Stimulated activated CD8-positive, alpha-beta memory T cell treated with anti-CD3 and anti-CD28 coated beads, Interleukin-2, amount 100 ng/mL, for 1 hour (primary cell): ENCODE measurements at places on chromosomes 13 and 19.

- no peak for DNase-seq
These were observed 696 bp upstream of the ERFL start for GRCh38 chr19:41928754-41929535.

- DNase-seq, result no peak
These were observed 66.7 kb downstream of the FRY start for GRCh38 chr13:32098272-32098671.

DNA sequence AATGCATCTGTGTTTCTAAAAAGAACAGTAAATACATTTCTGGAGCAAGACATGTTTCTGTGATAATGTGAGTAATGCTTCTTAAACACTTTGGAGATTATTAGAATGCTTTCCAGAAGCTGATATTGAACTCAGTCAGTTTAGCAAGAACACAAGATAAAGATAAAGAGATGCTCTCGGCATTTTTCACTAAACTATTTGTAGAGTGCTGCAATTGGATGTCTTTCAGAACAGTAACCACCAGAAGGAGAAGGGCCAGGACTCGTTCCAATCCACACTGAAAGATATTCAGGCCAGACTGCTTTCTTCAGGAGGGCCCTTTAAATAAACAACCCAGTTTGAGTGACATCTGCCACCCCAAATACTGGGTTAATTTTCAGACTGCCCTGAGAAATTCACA, 456.0 kb downstream of the TBC1D4 start:
- no peak for DNase-seq

DNA sequence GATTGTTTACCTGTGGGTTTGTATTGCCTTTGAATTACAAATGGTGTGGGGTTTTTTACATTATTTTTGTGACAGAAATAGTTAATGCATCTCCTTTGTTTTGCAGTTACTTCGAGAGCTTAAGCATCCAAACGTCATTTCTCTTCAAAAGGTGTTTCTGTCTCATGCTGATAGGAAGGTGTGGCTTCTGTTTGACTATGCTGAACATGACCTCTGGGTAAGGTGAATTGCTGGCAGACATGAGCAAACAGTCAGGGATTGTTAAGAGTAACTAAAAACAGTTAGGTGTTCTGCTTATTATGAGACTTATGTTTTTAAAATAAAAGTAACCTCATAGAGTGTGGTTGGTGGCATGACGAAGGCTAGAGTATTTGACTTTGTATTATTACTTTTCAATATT, 95.0 kb downstream of the CDK8 start:
- DNase-seq, result no peak

DNA sequence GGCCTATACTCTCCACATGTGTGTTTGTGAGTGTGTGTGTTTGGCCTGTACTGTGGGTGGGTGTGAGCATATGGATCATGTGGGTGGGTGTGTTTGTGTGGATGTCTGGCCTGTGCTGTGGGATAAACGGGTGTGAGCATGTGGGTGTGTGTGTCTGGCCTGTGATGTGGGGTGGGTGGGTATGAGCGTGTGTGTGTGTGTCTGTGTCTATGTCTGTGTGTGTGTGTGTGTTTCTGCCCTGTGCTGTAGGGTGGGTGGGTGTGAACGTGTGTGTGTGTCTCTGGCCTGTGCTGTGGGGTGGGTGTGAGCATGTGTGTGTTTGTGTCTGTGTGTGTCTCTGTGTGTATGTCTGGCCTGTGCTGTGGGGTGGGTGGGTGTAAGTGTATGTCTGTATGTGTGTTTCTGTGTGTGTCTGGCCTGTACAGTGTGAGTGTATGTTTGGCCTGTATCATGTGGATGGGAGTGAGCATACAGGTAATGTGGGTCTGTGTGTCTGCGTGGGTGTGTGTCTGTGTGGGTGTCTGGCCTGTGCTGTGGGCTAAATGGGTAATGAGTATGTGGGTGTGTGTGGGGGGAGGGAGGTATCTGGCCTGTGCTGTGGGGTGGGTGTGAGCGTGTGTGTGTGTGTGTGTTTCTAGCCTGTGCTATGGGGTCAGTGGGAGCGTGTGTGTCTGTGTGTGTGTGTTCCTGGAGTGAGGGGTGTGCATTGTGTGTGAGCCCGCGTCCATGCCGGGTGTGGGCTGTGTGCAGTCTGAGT, 20.8 kb upstream of the KCTD15 start:
- DNase-seq, result no peak

DNA sequence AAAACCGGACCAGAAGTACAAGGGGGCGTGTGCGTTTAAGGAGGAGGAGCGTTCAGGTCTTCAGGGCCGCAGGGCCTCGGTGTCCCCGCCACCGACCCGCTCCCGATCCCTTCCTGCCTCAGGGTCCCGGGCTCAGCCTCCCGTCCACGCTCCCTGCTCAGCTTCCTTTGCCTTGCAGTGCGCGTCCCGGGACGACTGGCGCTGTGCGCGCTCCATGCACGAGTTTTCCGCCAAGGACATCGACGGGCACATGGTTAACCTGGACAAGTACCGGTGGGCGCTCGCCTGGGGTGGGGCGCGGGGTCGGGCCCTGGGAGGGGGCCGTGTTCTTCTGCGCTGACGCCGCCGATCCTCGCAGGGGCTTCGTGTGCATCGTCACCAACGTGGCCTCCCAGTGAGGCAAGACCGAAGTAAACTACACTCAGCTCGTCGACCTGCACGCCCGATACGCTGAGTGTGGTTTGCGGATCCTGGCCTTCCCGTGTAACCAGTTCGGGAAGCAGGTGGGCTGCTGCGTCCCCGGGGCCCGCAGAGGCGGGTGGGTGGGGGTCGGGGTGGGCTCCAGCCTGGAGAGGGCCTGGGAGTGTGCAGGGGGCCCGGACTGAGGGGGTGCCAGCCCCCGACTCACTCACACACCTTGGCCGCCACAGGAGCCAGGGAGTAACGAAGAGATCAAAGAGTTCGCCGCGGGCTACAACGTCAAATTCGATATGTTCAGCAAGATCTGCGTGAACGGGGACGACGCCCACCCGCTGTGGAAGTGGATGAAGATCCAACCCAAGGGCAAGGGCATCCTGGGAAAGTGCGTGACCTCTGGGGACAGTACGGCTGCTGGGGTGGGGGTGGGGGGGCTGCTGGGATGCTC, 1.4 kb downstream of the GPX4 start:
- no peak for DNase-seq

DNA sequence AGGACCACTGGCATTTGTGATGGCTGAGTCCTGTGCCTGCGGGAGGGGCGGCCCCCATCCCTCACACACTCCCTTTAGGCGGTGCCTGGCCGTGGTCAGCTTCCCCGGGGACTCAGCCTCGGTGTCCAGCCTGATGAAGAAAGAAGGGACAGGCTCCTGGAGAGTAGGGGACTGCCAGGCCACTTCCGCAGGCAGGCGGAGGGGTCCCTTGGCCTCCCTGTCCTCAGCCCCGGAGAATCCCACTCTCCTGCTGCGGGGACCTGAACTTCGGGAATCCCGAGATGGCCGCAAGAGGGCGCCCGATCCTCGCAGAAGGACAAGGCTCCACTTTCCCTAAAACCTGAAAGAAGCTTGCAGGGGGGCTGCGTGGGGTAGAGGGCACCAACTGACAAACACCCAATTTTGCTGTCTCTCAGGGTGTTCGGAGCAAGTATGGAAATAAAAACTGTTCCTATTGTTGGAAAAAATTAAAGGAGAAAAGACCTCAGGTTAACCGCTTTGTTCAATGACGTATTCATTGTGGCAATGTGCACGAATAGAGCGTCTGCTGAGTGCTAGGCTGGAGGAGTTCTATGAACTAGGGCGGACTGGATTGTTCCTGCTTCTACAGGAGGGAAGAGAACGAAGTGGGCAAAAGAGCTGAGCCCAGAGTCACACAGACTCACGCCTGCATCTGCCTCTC, 297.3 kb downstream of the ZNF536 start:
- peak; percentile 19 for DNase-seq

DNA sequence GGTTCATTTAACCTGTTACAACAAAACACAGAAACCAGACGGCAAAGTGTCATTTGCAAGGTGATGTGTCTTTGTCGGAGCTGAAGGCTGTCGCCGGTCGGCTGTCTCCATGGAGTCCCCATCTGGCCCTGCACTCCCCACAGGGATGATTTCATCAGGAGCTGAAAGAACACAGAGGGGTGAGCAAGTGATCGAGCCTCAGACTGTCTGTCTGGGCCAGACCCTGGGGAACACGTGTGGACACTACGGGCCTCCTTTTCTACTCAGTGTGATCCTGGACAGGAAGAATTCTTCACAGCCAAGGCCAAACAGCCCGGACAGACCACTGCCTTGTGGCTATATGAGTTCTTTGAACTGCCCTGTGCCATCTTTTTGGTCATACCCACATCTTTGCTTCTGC, 85.1 kb downstream of the RNASEH2B start:
- no peak for DNase-seq

GRCh38 chr19:19531951-19532805, 3.5 kb downstream of the YJEFN3 start:
- peak; percentile 77 for DNase-seq

GRCh38 chr13:29999492-30000369, 149.3 kb upstream of the UBL3 start:
- DNase-seq, result no peak

DNA sequence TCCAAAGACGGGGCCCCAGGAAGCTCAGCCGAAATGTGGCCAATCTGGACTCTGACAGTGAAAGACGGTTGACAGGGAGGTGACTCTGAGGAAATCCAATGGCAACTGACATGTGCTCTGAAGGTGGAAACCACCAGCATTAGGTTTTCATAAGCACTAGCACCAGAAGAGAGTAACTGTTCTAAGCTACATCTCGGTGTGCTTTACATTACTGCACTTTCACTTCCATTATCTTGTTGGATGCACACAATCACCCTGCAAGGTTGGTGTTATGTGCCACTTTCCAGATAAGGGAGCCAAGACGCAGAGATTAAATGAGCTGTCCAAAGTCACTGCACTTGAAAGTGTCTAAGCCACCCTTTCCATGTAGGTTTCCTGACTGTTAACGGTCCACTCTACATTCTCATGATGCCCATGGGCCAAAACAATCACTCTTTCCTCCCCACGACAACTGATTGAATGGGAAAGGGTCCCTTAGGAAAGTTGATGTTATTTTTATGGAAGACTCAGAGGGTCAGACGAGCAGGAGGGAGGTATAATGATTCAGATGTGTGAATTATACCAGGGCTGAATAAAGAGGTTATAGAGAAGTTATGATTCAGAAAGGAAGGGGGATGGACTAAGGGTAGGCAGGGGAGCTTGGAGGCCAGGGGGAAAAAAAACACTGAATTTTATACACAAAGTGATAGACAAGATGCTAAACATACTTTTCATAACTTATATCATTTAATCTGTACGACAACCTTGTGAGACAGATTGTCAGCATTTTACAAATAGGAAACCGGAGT, 52.8 kb downstream of the RUBCNL start:
- DNase-seq, result no peak

DNA sequence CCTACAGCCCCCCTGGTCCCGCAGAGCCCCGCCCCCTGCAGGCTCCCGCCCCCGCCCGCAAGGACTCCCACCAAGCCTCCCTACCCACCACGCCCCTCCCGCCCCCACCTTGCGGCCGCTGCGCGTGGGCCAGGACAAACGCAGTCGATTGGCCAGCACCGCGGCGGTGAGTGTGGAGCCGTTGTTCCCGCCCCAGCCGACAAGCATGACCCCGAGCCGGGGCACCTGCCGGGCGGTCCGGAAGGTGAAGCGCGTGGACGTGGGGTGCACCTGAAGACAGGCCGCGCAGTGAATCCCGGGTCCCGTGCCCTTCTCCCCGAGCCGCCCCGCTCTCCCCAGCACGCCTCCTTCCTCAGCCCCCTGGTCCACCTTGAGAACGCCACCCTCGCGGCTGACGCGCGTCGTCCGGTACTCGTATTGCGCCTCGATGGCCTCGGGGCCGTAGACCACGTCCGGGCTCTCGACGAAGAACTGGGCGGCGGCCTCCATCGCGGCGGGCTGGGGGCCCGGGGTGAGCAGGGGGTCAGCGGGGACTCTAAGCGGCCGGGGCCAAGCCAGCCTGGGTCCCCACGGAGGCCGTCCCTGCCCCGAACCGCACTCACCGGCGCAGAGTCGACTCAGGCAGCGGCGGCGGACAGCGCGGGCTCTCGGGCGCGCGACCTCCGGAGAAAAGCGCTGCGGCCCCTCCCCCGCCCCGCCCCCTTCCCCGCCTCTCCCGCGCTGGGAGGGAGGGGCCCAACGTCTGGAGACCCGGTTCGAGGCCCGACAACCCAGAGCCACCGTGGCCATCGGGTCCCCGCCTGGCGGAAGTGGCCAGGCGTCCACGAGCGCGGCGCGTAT, at the start of gene ISYNA1:
Gene ISYNA1, minus strand, starts transcription at position 643 of the 840 bp plus-strand sequence. Its CDS starts 154 bp downstream, at position 489.
- DNase-seq, result no peak

DNA sequence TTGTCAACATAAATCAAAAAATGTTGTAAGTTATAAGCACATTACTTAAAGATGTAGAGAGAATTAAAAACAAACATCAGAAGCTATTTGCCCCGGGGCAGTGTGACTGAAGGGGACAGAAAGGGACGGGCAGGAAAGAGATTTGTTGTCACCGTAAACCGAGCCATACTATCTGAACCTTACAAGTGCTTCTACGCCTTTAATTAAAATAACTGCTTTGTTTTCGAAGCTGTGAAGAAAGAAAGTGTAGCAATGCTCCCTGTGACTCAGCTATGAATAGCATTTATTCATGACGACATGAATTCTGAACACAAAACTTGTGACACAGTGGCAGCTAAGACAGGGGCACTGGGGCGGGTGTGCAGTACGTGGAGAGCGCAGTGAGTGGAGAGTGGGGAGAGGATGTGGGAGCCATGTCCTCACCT, 30.0 kb downstream of the ZNF787 start:
- no peak for DNase-seq

GRCh38 chr19:7986321-7987113, 18.9 kb downstream of the ELAVL1 start:
- DNase-seq, result no peak

GRCh38 chr19:58364146-58364545, 1.6 kb upstream of the ZNF497 start:
- no peak for DNase-seq
